Central memory CD8-positive, alpha-beta T cell (primary cell): ENCODE measurements at places on chromosomes 2 and 18.

DNA sequence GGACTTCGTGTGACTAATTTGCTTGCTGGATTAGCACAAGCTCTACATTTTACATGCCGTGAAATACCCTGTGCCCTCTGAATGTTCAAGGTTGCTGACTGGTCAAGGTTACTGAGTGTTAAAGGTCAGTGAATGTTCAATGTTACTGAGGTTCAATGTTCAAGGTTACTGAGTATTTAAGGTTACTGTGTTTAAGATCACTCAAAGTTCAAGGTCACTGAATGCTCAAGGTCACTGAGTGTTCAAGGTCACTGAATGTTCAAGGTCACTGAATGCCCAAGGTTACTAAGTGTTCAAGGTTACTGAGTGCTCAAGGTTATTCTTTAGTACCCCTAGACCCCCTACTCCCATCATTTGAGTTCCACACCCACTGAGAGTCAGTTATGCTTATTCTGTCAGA lies 277.6 kb downstream of the CLIP4 start:
- peaks cover 87% of the 10 kb centered on the region for H3K27me3 ChIP-seq
- peaks cover 2% of the 10 kb centered on the region for H3K36me3 ChIP-seq
- H3K27ac ChIP-seq, result no peak overlapping the region
- no peak overlapping the region for H3K4me3 ChIP-seq

GRCh38 chr2:208153156-208153555 lies 7.2 kb upstream of the CRYGB start:
- H3K27me3 ChIP-seq, result peaks cover 10% of the 10 kb centered on the region
- no peak overlapping the region for H3K4me3 ChIP-seq
- peaks cover 2% of the 10 kb centered on the region for H3K36me3 ChIP-seq
- H3K27ac ChIP-seq, result no peak overlapping the region
- no peak for DNase-seq

DNA sequence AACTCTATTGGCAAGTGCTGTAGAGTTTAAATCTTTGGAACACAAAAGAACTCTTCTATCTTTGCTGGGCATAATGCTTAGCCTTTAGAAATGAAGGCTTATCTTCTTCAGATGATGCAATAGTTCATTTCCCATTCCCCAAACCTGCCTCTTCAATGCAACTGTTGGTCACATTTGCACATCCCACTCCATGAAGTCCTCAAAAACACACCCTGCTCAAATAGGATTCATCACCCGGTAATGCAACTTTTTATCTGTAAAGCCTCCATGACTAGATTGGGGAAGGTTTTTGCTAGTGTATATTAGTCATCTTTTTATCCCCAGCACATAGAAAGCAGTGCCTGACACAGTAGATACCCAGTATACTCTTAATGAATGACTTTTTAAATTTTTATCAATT lies 376.4 kb downstream of the RBM43 start:
- DNase-seq, result no peak
- no peak overlapping the region for H3K4me3 ChIP-seq
- H3K27me3 ChIP-seq, result peaks cover 16% of the 10 kb centered on the region
- no peaks in the 10 kb centered on the region for H3K36me3 ChIP-seq

GRCh38 chr2:26754972-26755670 lies 9.0 kb upstream of the SLC35F6 start:
- no peak overlapping the region for H3K27ac ChIP-seq
- H3K4me1 ChIP-seq, result no peaks in the 10 kb centered on the region
- H3K36me3 ChIP-seq, result no peaks in the 10 kb centered on the region
- no peak for DNase-seq
- H3K4me3 ChIP-seq, result no peak overlapping the region
- peaks cover 9% of the 10 kb centered on the region for H3K27me3 ChIP-seq

DNA sequence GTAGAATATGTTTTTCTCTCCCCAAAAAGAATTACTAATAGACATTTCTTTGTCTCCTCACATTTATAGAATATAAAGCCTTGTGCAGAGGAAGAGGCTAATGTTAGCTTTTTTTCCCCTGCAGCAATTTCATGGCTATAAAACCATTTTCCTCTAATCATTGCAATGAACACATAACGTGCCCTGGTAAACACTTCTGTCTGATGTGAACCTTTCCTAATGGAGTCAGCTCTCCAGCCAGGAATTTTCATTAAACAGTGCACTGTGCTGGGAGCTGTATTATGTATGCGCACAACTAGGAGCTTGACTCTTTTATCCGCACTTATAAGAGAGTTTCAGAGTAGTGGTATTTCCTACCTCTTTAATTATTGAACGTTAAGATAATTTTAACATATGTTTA lies 63.9 kb upstream of the SPATS2L start:
- H3K36me3 ChIP-seq, result no peaks in the 10 kb centered on the region
- H3K4me1 ChIP-seq, result no peaks in the 10 kb centered on the region
- H3K27ac ChIP-seq, result no peak overlapping the region
- DNase-seq, result no peak
- peaks cover 16% of the 10 kb centered on the region for H3K27me3 ChIP-seq

DNA sequence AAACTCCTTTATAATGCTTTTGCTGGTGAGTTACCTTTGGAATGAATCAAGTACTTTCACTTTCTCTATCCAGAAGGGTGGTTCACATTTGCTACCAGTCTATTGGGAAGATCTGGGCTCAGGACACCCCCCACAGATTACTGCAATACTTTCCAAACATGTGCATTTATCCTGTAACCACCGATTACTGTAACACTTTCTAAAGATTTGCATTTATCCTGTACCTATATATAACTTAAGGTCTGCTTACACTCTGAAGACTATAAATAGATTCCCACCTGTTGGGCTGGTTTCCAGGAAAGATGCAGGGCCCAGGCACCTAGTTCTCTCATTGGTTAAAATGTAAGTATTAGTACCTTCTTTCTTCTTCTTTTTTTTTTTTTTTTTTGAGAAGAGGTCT lies 113.0 kb upstream of the NEDD4L start:
- no peak overlapping the region for H3K4me3 ChIP-seq
- no peak overlapping the region for H3K27ac ChIP-seq
- no peak for DNase-seq

GRCh38 chr2:222380456-222380855 lies 43.9 kb upstream of the SGPP2 start:
- DNase-seq, result no peak
- H3K4me1 ChIP-seq, result no peaks in the 10 kb centered on the region
- no peak overlapping the region for H3K4me3 ChIP-seq
- peaks cover 7% of the 10 kb centered on the region for H3K27me3 ChIP-seq
- no peak overlapping the region for H3K27ac ChIP-seq

GRCh38 chr2:126825316-126825715 lies 73.4 kb upstream of the TEX51 start:
- no peaks in the 10 kb centered on the region for H3K36me3 ChIP-seq
- no peak overlapping the region for H3K27ac ChIP-seq
- peaks cover 60% of the 10 kb centered on the region for H3K27me3 ChIP-seq
- H3K4me1 ChIP-seq, result no peaks in the 10 kb centered on the region
- H3K4me3 ChIP-seq, result no peak overlapping the region

DNA sequence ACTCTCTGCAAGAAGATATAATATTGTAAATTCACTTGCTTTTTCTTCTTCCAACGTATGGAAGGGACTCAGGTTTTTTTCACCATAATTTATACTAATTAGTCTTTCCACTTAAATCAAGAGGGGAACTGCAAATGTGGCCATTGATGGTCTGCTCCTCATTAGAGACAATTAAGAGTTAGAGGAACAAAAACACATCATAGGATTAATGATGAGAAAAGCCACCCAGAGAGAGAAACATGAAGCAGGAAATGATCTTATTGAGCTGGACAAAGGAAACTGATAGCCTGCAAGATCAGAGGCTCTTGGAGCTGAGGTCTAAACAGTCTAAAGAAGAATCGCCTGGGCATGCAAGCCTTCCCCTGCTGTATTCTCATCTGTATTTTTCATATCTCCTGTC lies 151.2 kb upstream of the NRP2 start:
- H3K4me3 ChIP-seq, result no peak overlapping the region
- no peak overlapping the region for H3K27ac ChIP-seq
- H3K4me1 ChIP-seq, result no peaks in the 10 kb centered on the region
- H3K36me3 ChIP-seq, result no peaks in the 10 kb centered on the region

DNA sequence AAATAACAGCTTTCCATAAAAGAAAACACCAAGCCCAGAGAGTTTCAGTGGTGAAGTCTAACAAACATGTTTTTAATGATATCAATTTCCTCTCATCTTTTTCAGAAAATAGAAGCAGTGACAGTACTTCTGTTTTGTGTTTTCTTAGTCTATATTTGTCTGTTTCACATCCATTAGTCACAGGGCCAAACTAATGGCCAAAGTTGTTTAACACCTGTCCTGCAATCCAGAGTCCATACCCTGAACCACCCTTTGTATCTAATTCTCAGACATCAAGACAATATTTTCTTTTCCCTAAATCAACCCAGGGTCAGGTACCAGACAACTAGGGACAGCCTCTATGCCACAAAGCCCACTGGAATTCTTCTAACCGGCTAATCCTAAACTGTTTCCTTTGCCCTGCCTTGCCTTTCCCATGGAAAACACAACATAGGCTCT lies 25.9 kb downstream of the TMSB10 start:
- no peak overlapping the region for H3K27ac ChIP-seq
- H3K27me3 ChIP-seq, result no peaks in the 10 kb centered on the region
- H3K4me3 ChIP-seq, result no peak overlapping the region
- DNase-seq, result no peak
- H3K36me3 ChIP-seq, result peaks cover 8% of the 10 kb centered on the region

GRCh38 chr18:9719421-9719981 lies 11.4 kb downstream of the RAB31 start:
- H3K36me3 ChIP-seq, result peaks cover 2% of the 10 kb centered on the region
- no peak overlapping the region for H3K27ac ChIP-seq
- H3K4me1 ChIP-seq, result no peaks in the 10 kb centered on the region
- H3K4me3 ChIP-seq, result no peak overlapping the region
- DNase-seq, result no peak

- H3K27me3 ChIP-seq, result no peaks in the 10 kb centered on the region
- H3K4me1 ChIP-seq, result no peaks in the 10 kb centered on the region
- H3K4me3 ChIP-seq, result no peak overlapping the region
- no peaks in the 10 kb centered on the region for H3K36me3 ChIP-seq
These were observed 818.8 kb upstream of the SOX11 start for GRCh38 chr2:4873364-4873763.

- no peak for DNase-seq
- no peak overlapping the region for H3K27ac ChIP-seq
- H3K4me1 ChIP-seq, result no peaks in the 10 kb centered on the region
- H3K4me3 ChIP-seq, result no peak overlapping the region
- no peaks in the 10 kb centered on the region for H3K36me3 ChIP-seq
These were observed 214.5 kb downstream of the EN1 start for GRCh38 chr2:118632921-118633320.

- H3K27me3 ChIP-seq, result peaks cover 37% of the 10 kb centered on the region
- H3K4me3 ChIP-seq, result no peak overlapping the region
- H3K4me1 ChIP-seq, result no peaks in the 10 kb centered on the region
- H3K27ac ChIP-seq, result no peak overlapping the region
These were observed 61.6 kb upstream of the KLHL29 start for GRCh38 chr2:23323198-23323916.

DNA sequence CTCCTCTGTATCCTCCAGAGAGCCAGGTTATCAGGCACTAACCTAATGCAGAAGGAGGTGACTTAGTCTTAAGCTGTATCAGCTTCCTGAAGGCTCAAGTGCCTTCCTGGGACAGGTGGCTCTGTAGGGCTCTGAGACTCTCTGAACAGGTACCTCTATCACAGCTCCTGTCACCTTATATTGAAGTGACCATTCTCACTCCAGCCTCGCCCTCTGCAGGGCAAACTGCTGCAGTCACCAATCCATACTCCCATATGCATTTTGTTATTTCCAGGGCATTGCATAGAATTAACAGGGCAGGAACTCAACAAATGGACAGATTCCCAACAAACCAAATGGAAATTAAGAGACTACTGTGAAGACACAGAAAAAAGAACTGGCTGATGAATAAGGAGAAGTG lies 203.0 kb upstream of the REV1 start:
- H3K27ac ChIP-seq, result no peak overlapping the region
- H3K4me3 ChIP-seq, result no peak overlapping the region
- H3K36me3 ChIP-seq, result peaks cover 3% of the 10 kb centered on the region

DNA sequence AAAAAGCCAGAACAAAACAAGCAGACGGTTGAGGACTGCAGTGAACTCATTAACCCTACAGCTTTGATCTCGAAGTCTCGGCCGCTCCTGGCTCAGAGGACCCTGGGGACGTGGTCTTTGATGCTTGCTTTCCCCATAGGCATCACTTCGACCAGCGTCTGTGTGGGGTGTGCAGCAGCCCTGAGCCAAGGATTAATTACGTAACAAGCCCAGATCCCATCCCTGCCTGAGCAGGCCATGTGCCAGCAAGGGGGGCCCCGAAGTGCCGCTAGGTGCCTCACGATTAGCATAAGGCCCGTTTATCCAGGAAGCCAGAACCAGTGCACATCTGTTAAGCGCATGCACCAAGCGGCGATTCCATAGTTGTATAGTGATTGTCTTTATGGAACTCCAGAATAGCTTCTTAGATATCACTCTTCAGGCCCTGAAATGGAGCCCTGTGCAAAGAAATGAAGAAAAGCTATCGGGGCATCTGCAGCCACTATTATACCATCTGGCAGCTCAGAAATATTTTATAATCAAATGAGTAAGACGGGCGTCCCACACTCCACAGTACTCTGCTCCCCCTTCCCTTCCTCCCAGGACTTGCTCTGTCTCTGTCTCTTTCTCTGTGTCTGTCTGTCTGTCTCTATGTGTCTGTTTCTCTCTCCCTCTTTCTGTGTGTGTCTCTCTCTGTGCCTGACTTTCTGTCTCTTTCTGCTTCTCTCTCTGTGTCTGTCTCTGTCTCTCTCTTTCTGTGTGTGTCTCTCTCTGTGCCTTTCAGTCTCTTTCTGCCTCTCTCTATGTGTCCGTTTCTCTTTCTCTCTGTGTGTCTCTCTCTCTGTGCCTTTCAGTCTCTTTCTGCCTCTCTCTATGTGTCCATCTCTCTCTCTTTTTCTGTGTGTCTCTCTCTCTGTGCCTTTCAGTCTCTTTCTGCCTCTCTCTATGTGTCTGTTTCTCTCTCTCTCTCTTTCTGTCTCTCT lies 41.7 kb downstream of the HPCAL1 start:
- H3K4me3 ChIP-seq, result no peak overlapping the region
- H3K27ac ChIP-seq, result peak overlapping the region; percentile 67
- DNase-seq, result no peak
- peaks cover 48% of the 10 kb centered on the region for H3K4me1 ChIP-seq
- peaks cover 4% of the 10 kb centered on the region for H3K36me3 ChIP-seq

DNA sequence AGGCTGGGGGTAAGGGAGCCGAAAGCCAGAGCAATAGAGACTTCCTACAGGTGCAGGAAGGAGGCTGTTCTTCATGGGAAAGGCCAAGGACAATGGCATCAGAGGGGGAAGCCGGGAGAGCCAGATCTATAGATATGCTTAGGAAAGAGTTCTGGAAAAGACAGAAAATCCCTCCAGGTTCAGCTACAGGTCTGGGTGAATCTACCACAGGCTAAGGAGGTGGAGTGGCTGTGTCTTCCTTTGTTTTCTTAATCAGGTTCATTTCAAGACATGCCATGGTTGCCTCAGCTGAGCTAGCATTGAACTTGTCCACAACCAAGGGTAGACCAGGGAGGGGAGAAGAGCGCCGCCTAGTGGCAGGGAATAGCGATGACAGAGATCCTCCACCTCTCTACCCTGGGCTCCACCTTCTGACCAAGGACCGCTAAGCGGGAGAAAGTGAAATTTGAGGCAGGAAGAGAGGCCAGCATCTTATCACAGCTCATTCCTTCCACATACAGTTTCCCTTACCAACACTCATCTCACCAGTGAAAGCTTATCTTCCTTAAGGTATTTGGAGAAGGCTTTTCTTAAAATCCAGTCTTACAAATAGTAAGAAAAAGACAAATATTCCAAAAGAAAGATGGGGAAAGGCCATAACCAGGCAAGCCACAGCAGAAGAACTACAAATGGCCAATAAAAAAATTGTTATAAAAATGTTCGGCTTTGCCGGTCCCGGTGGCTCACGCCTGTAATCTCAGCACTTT lies 74.2 kb downstream of the VIT start:
- H3K27me3 ChIP-seq, result peaks cover 21% of the 10 kb centered on the region
- no peaks in the 10 kb centered on the region for H3K4me1 ChIP-seq
- H3K27ac ChIP-seq, result no peak overlapping the region
- H3K36me3 ChIP-seq, result no peaks in the 10 kb centered on the region
